ENCODE measurements at places on chromosomes 12 and 14. TPM values are rescaled to one million over a fixed set of nuclear protein-coding genes. Genes with fewer than 3 reads are reported as not detected.

Gene CPNE6
- 1.8 TPM for total RNA-seq

Gene APEX1
- total RNA-seq = 113 TPM

Gene TAS2R31
- 5.1 TPM for total RNA-seq

Gene TOMM20L
- total RNA-seq = not detected

Gene LMNTD1
- 3.5 TPM for total RNA-seq

Gene KCNC2
- 4.7 TPM for total RNA-seq

Gene RAD9B
- 5.1 TPM for total RNA-seq

Gene SELPLG
- total RNA-seq = 5.3 TPM

Gene GDF11
- total RNA-seq = 4.1 TPM

Gene LACRT
- not detected for total RNA-seq

Gene PAWR
- total RNA-seq = 46.4 TPM
